ENCODE measurements at places on chromosomes 2 and 18. TPM values are rescaled to one million over a fixed set of nuclear protein-coding genes. Genes with fewer than 3 reads are reported as not detected.

The NYAP2 gene
- total RNA-seq: under 0.01 TPM

The ZEB2 gene
- total RNA-seq: 112 TPM

The ZSWIM2 gene
- total RNA-seq: not detected

The AOX1 gene
- total RNA-seq: 23.7 TPM

The DTNA gene
- 6.6 TPM for total RNA-seq

The REG1B gene
- total RNA-seq: not detected

The HOXD12 gene
- not detected for total RNA-seq

The ITGB6 gene
- total RNA-seq: 15.0 TPM

The EHBP1 gene
- 28.4 TPM for total RNA-seq

The POMC gene
- total RNA-seq: 5.6 TPM

The CHRNG gene
- total RNA-seq: 3.3 TPM

The MC4R gene
- total RNA-seq: not detected

All from epithelial cell of alveolus of lung (primary cell).